ENCODE measurements at places on chromosomes 5 and 9.
A peak's percentile ranks its signal among the peaks of the same experiment; 100 is the strongest.

- DNase-seq = no peak
Measured at GRCh38 chr5:54673523-54674225, 156.1 kb downstream of the SNX18 start.

GRCh38 chr9:16901590-16901989, 31.1 kb upstream of the BNC2 start:
- DNase-seq = peak; percentile 66

- DNase-seq = peak; percentile 99
Measured at GRCh38 chr5:143244000-143244736, 159.3 kb downstream of the NR3C1 start.

DNA sequence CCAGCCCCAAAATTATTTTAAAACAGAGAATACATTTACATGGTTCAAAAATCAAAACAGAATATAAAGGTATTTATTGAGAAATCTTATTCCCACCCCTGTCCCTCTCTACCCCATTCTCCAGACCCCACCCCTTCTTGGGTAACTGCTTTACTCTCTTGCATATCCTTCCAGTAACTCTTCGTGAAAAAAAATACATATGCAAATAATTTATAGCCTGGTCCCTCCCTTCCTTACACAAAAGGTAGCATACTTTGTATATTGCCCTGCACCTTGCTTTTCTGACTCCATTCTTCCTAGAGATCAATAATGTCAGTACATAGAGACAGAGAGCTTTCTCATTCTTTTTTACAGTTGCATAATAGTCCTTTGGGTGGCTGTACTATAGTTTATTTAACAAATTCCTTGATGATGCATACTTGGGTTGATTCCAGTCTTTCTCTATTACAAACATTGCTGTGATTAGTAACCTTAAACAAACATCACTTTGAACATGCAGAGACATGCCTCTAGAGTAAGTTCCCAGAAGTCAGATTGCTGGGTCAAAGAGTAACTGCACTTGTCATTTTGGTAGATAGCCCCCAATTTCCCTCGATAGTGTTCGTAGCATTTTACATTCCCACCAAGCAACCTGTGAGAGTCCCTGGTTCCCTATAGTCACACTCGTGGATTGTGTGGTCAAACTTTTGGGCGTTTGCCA, 47.9 kb downstream of the STOM start:
- peak; percentile 94 for DNase-seq

GRCh38 chr9:123399803-123400378, 43.9 kb downstream of the CRB2 start:
- no peak for DNase-seq

DNA sequence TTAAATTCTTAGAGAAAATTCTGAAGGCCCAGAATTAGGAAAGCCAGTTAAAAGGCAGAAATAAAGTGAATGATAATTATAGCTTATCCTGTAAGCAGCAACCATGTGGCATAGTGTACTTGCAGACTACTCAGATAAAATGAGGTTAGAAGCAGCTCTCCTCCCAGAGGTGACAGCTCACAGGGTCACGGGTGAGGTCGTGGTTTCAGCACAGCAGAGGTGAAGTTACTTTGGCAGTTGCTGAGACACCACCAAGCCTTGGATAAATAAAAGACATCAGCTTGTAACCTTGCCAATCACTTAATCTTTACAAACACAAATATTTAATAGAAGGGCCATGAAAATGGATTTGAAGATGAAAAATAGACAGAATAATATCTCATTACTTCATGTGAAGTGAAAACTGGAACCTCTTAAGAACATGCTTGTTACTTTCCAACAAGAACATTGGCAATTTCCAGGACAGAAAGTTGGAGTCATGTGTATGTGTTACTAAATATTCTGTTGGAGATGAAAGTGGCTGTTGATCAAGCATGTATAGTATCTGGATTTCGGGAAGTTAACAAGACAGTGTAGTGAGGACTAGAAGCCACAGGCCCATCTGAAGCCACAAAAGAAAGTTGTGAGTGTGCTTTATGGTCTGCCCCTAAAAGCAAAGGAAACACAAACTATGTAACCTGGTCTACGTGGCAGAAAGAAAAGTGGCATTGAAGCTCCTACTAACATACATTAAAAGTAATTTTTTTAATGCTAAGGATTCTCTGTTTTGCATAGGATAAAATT, 134.4 kb downstream of the ERCC6L2 start:
- DNase-seq = no peak

- no peak for DNase-seq
Measured at GRCh38 chr9:102087141-102087540, 348.7 kb upstream of the GRIN3A start.

DNA sequence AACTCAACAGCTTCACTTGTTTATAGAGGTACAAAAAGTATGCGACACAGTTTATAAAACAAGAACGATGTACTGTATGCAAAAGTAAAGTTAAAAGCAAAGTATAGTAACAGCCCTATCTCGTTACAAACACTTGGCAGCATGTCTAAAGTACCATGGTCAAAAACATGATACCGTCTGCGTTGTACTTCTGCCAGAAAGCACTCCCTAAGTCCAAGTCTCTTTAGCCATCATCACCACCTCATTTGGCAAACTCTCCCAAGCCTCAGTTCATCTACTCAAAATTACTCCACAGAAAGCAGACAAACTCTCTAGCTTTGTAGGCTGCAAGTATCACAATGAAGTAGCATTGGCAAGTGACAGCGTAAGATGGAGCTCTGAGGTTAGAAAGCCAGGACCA, 73.4 kb downstream of the NFIB start:
- DNase-seq = no peak

DNA sequence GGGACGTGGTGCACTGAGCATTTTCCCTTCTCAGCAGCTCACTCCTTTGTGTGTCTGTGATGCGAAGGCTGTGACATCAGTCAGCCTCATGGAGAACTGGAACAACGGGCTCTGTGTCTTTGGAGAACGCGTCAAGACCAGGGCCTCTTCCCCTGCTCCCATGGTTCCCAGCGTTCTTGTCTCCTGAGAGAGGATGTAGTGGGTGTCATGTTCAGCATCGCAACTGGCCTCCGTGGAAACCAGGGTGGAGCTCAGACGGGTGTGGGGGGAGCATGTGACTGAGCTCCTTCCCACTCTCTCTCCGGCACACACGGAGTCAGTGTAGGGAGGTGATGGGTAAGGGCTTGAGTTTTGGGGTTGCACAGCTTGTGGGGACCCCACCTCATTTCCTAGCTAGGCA, 59.7 kb downstream of the TENT4A start:
- no peak for DNase-seq

GRCh38 chr5:143275512-143276363, 127.7 kb downstream of the NR3C1 start:
- DNase-seq = no peak

- DNase-seq = peak; percentile 86
Measured at GRCh38 chr5:72281764-72282499, 38.1 kb downstream of the MRPS27 start.

- DNase-seq = no peak
Measured at GRCh38 chr9:84229191-84229590, 111.4 kb downstream of the SLC28A3 start.

- peak; percentile 82 for DNase-seq
Measured at GRCh38 chr5:68088302-68088701, 127.3 kb upstream of the PIK3R1 start.

GRCh38 chr5:68708156-68708841, 385.5 kb upstream of the SLC30A5 start:
- DNase-seq = no peak

GRCh38 chr5:6631441-6631840, 1.4 kb downstream of the NSUN2 start:
- DNase-seq = no peak

- no peak for DNase-seq
Measured at GRCh38 chr5:163497315-163497714, 8.1 kb upstream of the MAT2B start.

GRCh38 chr5:15538516-15538915, 38.5 kb downstream of the FBXL7 start:
- DNase-seq = no peak
